ENCODE measurements at places on chromosomes 5 and 9. TPM values are rescaled to one million over a fixed set of nuclear protein-coding genes. Genes with fewer than 3 reads are reported as not detected.

GRCh38 chr5:89342106-89342876, 459.3 kb upstream of the MEF2C start:
- no peak for DNase-seq

DNA sequence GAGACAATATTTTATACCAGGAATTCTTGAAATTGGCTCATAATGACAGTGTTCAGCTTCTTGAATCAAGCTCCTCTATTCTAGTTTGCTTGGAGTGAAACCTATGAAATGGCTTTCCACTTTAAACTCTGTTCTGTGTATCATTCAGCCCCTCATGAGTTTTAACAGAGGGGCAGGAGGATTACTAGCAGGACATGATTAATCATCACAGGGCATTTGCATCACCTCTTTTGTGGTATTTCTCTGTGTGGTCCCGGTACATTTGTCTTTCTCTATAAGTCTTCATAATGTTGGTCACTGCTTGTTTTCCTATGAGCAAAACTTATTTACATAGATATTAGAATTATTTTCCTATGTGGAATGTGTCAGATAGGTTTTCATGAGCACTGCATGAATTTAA, 21.2 kb downstream of the CAST start:
- no peak for DNase-seq

DNA sequence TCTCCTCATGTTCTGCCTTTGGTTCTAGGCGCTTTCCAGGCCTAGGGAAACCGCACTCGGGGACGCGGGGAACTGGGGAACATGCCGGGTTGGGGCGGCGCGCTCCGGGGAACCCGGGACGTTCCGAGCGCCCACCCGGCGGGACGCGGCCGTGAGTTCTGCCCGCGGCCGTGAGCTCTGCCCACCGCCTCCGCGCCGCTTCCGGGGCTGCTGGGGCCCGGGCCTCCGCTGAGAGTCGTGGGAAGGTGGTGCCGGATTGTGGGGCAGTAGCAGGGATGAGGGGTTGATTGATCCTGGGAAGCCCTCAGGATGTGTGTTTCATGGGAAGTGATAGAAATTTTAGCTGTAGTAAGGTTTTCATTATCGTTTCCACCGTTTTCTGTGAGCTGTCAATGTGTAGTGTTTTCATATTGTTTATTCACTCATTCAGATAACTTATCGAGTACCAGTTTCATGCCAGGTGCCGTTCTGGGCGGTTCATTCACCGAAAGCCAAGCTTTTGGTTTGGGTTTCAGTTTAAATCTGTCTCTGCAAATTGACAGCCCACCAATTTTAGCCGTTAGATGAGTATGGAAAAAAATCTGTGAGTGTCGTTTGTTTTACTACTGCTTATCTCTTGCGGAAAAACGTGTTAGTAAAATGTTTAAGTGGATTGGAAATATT, 657 bp downstream of the MTRR start:
- DNase-seq: peak; percentile 15

- DNase-seq: no peak
Measured at GRCh38 chr5:73966451-73966850, 340.5 kb downstream of the ARHGEF28 start.

- no peak for DNase-seq
Measured at GRCh38 chr5:103402851-103403250, 144.3 kb downstream of the MACIR start.

GRCh38 chr5:143573568-143574170, 170.2 kb upstream of the NR3C1 start:
- no peak for DNase-seq

- DNase-seq: no peak
Measured at GRCh38 chr9:5563886-5564285, 53.6 kb downstream of the PDCD1LG2 start.

DNA sequence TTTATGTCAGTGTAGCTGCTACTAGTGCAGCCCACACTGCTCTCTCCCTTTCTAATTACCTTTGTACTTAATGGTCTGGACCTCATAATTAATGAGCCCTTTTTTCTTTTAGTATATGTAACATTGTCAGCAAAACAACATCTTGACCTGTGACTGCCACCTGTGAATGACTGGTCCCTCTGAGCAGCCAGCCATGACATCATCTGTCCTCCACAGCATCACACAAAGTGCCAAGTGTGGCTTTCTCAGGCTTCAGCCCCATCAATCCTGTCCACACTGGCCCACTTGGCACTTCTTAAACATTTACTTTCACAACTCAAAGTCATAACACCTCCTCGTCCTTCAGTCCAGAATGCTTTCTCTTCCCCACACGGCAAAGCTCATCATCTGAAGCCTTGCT, 104.7 kb downstream of the GPR21 start:
- no peak for DNase-seq

DNA sequence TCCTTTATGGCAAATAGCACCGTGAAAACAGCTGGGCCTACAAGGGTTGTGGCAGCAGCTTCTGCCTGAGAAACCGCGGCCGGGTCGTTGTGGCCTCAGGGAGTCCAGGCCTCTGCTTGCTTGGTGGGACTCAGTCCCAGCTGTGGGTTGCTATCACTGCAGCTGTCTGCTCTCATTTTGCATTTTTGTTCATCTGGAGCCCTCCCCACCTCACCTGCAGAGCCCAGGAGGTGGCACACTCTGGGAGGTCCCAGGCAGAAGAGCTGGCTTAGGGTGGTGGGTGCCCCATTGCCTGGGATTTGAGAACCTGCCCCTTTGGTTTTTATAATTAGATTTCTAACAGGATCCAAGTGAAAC, 138.4 kb downstream of the GADD45G start:
- DNase-seq: no peak

DNA sequence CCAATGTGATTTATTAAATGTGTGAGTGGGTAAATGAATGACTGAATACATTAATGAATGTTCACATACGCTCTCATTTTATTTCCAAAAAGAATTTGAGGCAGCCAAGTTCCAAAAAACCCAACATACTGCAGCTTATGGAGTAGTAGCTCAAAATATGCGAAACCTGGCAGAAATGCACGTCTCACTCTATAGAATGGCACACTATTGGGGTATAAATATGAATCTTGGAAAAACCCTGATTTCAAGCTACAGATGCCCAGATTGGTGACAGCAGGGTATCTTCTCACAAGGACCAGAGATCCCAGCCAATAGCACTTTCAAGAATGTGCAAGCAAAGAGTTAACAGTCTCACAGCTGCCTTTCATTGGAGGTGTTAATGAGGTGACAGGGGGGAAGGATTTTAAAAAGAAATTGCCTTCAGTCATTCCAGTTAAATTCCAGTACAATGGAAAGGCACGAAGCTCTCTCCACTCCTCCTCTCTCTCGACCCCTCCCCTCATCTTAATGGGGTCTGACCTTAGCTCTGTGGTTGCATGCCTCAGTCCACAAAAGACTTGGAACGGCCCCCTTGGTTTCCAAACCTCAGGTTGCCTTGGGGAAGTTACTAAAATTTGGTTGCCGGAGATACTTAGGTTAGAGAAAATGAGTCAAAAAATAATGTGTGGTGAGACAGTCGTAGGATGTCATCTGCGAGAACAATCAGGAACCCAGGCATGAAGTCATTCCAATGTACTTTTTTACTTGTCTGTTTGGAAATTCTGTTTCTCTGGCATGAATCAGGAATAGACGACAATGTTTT, 307.4 kb downstream of the NFIB start:
- DNase-seq: no peak

- no peak for DNase-seq
Measured at GRCh38 chr5:118723021-118723338, 265.4 kb downstream of the DTWD2 start.

DNA sequence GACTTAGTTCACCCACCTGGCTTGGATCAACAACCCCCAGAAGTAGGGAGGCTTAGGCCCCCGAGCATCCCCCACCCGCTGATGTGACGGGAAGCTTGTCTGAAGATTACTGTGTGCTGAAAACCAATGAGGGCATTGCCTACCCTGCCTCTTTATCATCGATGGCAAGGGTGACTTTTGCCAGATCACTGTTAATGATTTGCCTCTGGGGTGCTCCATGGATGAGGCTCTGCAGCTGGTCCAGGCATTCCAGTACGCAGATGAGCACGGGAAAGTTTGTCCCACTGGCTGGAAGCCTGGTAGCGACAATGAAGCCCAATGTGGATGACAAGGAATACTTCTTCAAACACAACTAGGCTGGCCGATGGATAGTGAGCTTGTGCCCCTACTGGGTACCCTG, 22.0 kb downstream of the RUFY1 start:
- no peak for DNase-seq

- DNase-seq: no peak
Measured at GRCh38 chr9:109883623-109884022, 103.6 kb downstream of the PALM2AKAP2 start.

- no peak for DNase-seq
Measured at GRCh38 chr9:6639622-6640021, 5.9 kb downstream of the GLDC start.

DNA sequence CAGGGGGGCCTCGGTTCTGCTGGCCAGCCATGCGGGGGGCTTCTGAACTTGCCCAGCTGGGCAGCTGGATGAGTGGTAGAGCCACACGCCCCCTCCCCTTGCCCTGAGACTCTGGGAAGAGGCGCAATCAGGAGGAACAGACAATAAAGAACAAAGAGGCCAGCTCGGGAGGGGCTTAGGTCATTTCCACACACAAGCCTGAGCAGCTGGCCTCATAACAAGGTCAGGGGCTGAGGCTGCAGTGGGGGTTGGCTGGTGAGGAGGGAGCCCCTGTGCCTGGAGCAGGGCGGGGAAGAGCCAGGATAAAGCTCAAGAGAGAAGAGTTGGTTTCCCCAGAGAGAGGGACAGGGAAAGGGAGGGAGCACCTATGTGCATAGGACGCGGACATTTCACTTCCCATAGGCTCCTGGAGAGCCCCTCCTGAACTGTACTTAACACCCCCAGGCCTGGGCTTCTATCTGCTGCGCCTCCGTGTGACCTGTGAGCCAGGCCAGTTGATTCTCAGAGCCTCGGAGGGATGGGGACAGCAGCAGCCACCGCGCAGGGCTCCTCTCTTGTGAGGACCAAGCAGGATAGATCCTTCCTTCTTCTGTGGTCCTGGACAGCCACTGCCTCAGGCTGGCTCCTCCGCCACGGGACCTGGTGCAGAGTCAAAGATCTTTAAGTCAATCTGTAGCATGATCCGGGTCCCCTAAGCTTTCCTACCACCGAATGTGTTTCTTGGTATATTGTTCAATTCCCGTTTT, 75.3 kb upstream of the GGTA1 start:
- DNase-seq: no peak

GRCh38 chr9:126860077-126860756, at the start of gene ZBTB34:
ZBTB34 (plus strand) TSS chr9:126860639; CDS start chr9:126879400, 18,761 bp downstream.
- peak; percentile 69 for DNase-seq

DNA sequence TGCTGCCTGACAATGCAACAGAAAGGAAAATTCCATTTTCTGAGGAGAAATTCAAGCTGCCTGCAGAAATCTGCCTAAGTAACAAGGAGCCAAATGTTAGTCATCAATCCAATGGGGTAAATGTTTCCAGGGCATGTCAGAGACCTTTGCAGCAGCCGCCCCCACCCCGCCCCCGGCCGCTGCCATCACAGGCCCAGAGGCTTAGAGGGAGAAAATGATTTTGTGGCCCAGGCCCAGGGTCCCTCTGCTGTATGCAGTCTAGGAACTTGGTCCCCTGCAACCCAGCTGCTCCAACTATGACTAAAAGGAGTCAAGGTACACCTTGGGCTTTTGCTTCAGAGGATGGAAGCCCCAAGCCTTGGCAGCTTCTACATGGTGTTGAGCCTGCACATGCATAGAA, 45.0 kb downstream of the VLDLR start:
- no peak for DNase-seq

- no peak for DNase-seq
Measured at GRCh38 chr5:14447958-14448911, 133.4 kb upstream of the OTULINL start.

DNA sequence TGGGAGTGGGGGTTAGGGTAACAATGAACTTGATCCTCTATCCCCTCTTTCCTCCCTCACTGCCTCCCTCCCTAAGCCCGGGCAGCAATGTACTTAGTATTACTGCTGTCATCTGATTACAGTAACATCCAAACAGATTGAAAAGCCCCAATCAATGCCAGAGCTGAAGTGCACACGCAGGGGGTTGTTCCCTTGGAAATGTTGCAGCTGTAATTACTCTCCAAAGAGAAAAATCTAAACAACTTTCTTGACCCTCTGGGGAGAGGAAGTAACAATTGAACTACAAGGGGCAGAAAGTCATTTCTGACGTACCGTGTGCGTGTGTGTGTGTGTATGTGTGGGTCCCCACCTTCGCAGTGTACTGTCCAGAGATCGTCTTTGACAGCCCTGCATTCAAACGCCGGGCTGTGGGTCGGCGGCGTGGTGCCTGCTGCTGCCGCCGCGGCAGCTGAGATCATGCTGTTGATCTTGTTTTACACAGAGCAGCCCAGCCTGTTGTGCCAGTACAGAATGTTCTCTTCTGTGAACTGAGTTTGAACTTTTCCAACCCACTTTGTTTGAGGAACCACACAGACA, 66.0 kb upstream of the KLF9 start:
- DNase-seq: no peak

The PCDHGA6 gene
- 0.22 TPM for total RNA-seq

The HSD17B3 gene
- total RNA-seq: 0.35 TPM

The DPYSL3 gene
- 0.13 TPM for total RNA-seq

The DOCK2 gene
- 155 TPM for total RNA-seq

The TMEM174 gene
- not detected for total RNA-seq

The FCHSD1 gene
- 31.1 TPM for total RNA-seq

The FAM114A2 gene
- total RNA-seq: 26.6 TPM

The SLC22A4 gene
- 2.6 TPM for total RNA-seq

The FAM200C gene
- total RNA-seq: 1.2 TPM

The MRPL50 gene
- total RNA-seq: 16.4 TPM

The RGS7BP gene
- not detected for total RNA-seq

The PPP3R2 gene
- not detected for total RNA-seq

Measured in CD8-positive, alpha-beta memory T cell (primary cell).